Pulmonary artery endothelial cell (primary cell): ENCODE measurements at places on chromosomes 2 and 18. TPM values are rescaled to one million over a fixed set of nuclear protein-coding genes. Genes with fewer than 3 reads are reported as not detected.

GRCh38 chr2:222241128-222241870 is 57.5 kb downstream of the PAX3 start:
- no peak for DNase-seq

DNA sequence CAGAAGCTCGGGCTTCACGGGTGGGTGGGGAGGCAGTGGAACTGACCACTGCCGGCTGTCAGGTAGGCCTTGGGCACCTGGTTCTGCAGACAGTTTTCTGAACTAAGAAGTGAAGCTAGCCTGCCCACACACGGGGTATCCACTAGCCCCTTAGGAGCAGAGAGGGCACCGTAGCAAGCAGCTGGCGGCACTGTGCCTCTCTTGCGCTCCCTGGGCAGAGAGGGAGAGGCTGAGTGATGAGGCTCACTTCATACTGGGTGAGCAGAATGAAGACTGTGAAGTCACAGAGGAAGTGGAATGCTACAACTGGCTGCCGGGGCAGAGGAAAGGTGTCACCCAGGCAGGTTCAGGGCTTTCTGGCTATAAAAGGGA is 753 bp downstream of the ITPRIPL1 start:
- no peak for DNase-seq

DNA sequence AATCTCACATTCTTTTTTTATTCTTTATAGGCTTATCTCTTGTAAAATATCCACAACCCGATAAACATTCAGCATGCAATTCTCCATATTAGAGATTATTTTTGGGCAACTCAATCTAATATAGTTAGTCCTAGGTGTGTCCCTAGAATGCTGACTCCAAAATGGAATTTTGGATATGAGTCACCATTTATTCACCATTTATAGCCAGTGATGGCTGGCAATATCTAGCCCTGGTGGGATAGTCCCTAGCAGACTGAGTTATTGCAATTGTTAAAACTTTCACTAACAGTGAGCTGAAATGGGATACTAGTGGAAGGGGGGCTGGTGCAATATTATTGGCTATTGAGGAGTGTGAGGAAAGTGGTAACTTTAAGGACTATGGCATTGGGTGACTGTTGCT is 401.6 kb downstream of the SLC4A3 start:
- no peak for DNase-seq

GRCh38 chr2:45820048-45820447 is 168.6 kb downstream of the PRKCE start:
- DNase-seq = no peak

GRCh38 chr2:36394804-36395203 is 39.2 kb downstream of the CRIM1 start:
- no peak for DNase-seq

- DNase-seq = no peak
These were observed 130.9 kb downstream of the ANTXR1 start for GRCh38 chr2:69143748-69144360.

- DNase-seq = no peak
These were observed 98.3 kb downstream of the DTNA start for GRCh38 chr18:34808389-34808788.

The MFSD2B gene
- total RNA-seq = 0.26 and 0.35 TPM in 2 replicates

The RPRD1A gene
- total RNA-seq = 57.9 and 76.2 TPM in 2 replicates

The SERPINB3 gene
- not detected in 2 replicates for total RNA-seq
